SIG-M5 (cell line): ENCODE measurements at places on chromosomes 6 and 20.

DNA sequence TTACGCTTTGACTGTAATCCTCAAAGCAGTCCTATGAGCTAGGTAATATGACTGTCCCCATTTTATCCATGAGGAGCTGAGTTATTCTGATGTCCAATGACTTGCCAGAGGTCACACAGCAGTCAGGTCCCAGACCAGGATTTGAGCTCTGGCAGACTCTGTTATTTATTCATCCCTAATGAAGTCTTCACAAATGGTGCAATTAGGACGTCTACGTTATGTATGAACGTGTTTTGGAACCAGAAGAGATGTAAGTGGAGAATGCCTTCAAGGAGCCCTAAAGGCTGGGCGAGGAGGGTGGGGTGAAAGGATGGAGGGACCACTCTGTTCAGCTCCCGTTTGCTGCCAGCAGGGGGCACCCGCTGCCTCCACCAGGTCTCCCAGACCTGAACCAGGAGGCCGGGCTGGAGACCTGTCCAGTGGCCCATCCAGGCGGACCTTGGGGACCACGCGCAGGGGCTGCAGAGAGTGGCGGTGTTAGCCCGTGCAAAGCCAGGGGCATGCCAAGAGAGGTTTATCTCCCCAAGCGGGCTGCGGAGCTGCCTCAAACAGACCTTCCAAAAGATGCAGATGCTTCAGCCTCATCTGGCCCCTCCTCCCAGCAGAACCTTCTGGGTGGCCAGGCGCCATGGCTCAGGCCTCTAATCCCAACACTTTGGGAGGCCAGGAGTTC is 15.2 kb upstream of the ZNF335 start:
- DNase-seq, result no peak

DNA sequence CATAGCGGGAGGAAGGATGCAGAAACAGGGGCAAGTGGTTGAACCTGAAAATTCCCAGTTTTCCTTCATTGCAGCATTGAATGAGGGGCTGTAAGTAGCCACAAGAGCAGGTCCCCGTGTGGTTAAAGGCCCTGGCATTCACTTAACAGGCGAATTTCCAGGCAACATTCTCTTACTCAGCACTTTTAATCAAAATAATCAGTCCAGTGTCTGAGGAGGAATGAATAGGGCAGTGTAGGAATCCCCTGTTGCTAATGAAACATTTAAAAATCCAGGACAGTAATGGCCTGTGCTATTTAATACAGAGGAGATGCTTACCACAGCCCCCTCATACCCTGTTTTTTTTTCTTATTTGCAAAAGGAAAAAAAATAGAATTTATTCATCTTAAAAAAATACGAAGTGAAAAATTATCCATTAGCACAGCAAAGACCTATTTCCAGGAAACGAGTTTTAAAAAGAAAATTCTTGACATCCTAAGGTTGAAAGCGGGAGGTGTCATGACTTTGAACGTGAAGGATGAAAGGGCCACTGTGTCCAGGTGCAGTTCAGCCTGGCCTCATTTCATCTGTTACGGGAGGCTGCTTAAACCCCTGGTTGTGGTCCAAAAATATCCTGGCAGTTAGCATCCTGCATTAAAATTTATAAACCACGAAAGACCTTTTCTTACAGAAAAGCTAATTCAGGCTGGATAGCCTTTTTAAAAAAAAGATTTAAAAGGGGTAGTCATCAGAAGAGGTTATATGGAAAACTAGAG is 20.2 kb downstream of the MYLK4 start:
- DNase-seq, result no peak

GRCh38 chr6:145891565-145891964 is 72.6 kb downstream of the SHPRH start:
- no peak for DNase-seq

DNA sequence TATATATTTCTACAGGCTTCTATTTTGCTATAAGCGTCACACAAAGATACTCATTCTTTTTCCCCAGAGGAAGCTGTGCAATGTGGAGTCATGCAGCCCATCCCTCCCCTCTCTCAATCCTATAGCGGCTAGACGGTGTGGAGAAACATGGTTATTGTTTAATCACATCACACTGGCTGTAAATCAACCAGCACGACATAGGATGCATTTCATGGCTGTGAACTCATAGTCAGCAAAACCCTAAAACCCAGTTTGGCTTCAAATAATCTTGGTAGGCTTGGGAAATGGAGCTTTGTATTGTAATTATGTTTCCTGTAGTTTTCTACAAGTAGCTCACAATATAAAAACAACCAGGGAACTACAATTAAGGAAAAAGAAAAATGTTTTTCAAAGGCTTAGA is 16.8 kb downstream of the FOXC1 start:
- no peak for DNase-seq

DNA sequence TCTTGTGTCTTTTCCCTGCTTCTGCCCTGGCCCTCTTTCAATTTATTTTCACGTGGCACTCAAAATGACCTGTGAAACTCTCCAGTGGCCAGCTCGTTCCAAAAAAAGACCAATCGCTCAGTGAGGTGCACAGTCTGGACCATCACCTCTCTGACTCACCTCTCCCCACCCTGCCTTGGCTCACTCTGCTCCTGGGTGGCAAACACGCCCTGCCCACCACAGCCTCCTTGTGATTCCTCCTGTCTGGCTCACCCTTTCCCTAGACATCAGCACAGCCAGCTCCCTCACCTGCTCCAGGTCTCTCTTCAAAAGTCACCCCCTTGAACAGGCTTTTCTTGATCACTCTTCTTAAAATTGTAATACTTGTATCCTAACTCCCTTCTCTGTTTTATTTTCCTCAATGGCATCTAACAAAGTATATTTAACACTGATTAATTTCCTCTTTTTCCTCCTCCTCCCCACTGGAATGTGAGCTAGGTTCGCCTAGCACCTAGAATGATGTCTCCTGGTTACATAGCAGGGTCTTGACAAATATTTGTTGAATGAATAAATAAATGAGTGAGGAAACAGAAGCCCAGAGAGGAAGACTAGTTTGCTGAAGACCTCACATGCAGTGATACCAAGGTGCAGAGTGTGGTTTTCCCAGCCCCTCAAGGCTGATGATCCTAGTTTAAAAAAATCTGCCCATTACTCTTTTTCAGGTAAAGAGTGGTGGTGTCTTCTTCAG is 109.0 kb downstream of the GJA10 start:
- DNase-seq, result no peak

GRCh38 chr6:81996414-81996813 is 243.9 kb upstream of the TENT5A start:
- DNase-seq, result no peak

DNA sequence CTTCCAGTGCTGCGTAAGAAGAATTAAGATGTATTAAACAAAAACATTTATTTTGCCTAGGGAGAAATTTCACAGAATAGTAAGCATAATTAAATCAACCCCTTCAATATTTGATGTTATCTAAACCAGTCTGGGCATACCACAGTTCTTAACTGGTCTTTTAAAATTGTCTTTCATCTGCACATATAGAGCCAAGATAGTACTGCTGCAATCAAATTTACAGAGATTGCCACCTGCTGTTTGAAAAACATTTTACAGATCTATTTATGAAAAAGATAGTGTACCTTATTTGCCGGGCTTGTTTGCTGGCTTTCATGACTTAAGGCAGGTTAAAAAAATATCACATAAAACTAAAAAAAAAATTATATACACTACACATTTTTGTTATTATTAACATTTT is 323.2 kb downstream of the ADGRB3 start:
- DNase-seq, result no peak

- DNase-seq, result no peak
These were observed 281.8 kb upstream of the MAP3K7 start for GRCh38 chr6:90868656-90869055.

DNA sequence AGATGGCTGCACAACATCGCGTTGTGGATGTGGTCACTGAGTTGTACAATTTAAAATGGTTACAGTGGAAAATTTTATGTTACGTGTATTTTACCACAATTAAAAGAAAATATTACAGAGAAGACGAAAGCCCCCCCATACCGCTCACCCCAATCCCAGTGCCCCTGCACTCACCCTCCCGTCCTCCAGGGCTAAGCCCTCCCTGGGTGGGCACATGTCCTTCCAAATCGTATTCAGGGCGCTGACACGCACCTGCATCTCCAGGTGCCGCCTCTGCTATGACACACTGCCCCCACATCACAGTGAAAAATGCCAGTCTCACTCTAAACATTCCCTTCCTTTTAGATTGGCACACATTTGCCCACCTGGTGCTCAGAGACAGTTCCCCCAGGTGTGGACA is 49.4 kb downstream of the PSMG4 start:
- no peak for DNase-seq

- DNase-seq, result no peak
These were observed 29.6 kb upstream of the TMEM244 start for GRCh38 chr6:129890701-129891100.

GRCh38 chr20:38600057-38600456 is 1.6 kb upstream of the ARHGAP40 start:
- no peak for DNase-seq

DNA sequence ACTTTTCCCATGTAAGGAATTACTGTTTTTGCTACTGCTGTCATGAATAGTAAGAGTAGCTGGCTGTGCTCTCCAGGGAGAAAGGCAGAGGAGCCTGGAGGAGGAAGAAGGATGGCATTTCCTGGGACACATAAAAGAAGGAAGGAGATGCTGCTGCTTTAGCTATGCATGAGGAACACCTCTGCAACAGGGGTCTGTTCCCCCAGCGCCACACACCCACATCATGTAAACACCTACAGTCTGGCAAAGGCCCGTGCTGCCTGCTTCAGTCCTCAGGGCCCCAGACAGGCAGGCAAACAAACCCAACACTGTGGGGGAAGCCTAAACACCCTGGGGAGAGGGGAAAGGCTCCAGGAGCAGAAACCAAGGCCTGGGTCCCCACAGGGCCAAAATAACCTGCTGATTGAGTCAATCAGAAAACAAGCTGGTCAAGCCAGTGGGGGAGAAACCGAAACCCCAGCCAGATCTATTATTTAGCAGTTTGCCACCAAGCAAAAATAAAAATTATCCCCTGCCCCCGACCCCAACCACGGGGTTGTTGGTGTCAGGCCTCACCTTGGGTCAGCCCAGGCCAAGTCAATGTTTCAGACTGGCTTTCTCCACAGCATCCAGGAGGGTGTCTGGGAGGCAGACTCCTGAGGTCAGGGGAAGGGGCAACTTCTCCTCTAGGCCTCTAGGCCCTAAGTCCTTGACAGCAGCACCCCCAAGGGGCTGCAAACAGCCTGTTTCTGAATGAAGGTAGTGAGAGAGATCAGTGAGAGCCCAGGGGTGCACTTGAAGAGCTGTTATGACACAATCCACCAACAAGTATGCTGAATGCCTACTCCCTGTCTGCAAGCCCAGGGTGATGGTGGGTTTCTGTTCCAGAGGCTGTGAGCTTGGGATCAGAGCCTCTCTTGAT is 34.6 kb upstream of the SCUBE3 start:
- no peak for DNase-seq

GRCh38 chr6:109747221-109747620 is 56.1 kb downstream of the FIG4 start:
- DNase-seq, result no peak

- DNase-seq, result no peak
These were observed 124.5 kb downstream of the TAF4 start for GRCh38 chr20:61940976-61941720.

DNA sequence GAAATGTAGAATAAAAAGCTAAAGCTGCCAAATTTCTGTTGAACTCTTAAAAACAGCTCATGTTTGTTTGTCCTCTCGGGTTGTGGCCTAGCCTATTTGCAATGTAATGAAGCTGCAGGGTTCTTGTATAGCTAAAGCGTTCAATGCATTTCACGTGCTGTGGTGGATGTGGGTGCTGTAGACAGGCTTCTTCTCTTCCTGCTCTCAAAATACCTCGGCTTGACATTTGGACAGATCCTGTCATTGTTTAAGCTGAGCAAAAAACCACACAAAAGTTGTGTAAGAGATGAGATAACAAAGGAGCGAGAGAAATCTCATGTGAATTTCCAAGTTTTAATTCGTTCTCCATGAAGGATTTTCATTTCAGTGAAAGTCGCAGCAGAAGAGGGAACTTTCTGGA is 196.3 kb upstream of the UST start:
- DNase-seq, result no peak

DNA sequence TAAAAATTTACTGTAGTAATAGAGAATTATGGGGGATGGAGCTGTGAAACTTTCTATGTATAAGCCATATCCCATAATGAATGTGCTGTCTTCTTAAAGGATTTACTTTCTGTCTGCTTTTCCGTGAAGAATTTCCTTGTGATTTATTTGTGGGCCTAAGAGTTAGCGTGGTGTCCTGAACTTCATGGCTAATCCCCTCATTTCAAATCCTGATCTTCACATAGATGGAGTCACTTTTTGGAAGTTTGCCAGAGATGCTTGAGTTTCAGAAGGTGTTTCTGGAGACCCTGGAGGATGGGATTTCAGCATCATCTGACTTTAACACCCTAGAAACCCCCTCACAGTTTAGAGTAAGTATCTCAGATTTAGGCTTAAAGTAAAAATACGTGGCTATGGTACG is 19.4 kb upstream of the CLDN20 start:
- DNase-seq, result no peak

- no peak for DNase-seq
These were observed 346.5 kb downstream of the CD83 start for GRCh38 chr6:14464055-14464454.

GRCh38 chr20:46250772-46251171 is 57.5 kb downstream of the CDH22 start:
- no peak for DNase-seq

DNA sequence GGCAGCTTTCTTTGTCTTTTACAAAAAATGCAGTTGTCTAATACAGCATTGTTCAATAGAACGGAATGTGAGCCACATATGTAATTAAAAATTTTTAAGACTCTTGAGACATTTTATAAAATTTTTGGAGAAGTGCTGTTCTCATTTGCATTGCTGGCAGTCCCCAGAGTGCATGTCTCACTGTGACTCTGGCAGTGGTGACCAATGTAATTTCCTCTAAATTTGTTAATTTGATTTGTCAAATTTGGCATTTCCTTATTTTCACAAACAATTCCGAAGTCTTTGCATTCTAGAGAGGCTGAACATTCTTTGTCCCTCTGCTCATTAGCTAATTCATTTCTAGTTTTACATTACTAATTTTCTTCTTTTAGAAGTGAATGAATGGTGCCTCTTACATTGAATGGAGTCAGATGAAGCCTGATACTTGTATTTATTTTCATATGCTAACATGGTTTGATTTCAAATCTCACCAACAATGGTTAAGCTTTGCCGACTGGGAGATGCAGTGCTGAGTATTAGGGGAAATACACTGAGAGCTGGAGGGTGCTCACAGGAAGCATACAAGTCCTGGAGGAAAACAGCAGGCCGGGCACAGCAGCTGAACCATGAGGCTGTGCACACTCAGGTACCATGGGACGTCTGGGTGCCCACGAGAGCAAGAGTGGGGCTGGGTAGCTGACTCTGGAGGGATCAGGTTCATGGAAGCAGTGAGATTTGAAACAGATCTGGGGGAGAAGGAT is 68.5 kb upstream of the ARMC2 start:
- DNase-seq, result no peak
